AG09319 (cell line): ENCODE measurements at places on chromosomes 6 and 20.

- no peak for DNase-seq
Observed at GRCh38 chr6:152859225-152859624, 108.6 kb downstream of the VIP start.

DNA sequence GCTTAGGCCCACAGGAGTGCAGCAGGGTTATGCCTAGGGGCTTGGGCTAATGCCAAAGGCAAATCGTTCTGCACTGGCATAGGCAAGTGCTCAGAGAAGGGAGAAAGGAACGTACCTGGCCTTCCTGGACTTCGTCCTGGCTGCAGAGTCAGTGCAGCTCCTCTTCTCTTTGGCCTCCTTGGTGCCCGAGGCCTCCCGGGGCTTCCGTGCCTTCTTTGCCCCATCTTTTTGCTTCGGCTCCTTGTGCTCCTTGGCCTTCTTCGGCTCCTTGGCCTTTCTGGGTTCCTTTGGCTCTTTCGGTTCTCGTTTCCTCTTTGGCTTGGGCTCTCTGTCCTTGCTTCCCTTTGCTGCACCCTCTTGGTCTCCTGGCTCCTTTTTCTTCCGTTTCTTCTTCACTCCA is 85.2 kb downstream of the CHD6 start:
- DNase-seq, result no peak

DNA sequence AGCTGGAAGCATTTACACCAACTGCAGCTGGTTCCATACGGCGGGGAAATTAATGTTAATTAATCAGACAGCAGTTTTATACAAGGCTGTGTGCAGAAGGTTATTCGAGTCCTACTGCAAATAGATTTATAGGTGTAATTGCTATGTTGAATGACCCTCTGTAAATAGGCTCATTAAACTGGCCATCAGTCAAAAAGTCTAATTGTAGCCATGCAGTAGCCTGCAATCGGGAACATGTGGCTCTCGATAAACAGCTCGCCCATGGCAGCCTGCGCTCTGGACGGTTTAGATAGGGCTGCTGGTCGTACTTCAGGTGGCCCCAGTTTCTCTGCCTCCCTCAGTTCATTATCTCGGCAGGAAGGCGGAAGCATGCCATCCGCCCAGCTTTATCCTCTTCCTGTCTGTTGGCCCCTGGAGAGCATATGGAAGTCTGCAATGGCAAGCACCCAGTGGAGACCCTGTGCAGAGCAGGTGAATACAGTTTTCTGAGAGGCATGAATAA is 143.2 kb downstream of the MBOAT1 start:
- DNase-seq, result no peak

GRCh38 chr6:31131595-31131994 is 7.3 kb downstream of the PSORS1C2 start:
- no peak for DNase-seq

DNA sequence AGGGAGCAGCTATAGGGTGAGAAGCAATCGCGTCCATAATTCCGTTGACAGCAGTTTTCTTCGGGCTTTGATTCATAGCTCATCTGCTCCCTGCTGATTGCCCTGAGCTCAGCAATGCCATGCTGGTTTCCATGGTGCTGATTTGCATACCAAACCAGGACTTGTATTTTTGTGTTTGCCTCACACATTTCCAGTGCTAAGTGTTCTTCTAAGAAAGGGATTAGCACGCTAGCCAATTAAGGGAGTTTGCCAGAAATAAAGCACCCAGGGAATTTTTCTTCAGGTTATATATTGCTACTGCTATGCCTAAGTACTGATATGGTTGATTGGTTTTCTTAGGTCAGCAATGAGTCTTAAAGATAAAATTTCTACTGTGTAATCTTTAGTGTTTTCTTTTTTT is 177.6 kb downstream of the PLCB1 start:
- no peak for DNase-seq

DNA sequence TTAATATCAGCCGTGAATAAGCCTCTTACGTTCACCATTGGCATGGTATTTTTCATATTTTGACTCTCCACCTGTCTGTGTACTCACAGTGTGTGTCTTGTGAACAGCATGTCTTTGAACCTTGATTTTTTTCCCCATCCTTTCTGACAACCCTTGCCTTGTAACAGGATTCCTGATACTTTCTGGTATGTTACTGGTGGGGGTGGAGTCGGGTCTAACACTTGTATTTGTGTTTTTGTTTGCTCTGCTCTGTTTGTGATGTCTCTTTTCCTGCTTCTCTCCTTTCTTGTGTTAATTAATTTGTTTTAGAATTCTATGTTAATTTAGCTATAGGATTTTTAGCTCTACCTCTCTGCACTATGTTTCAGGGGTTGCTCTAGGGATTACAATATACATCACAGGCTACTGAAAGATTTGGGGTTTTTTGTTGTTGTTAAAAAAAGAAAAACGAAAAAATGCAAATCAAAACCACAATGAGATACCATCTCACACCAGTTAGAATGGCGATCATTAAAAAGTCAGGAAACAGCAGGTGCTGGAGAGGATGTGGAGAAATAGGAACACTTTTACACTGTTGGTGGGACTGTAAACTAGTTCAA is 245.1 kb downstream of the CDH4 start:
- DNase-seq, result no peak

DNA sequence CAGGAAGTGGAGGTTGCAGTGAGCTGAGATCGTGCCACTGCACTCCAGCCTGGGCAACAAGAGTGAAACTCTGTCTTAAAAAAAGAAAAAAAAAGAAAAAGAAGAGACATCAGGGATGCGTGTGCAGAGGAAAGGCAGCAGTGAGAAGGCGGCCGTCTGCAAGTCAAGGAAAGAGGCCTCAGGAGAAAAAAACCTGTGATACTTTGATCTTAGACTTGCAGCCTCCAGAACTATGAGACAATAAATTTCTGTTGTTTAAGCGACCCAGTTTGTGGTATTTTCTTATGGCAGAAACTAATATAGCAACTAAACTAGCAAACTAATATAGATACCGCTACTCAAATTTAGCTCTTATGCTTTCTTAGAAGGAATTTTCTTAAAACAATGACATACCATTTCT is 36.1 kb downstream of the FGD2 start:
- no peak for DNase-seq

GRCh38 chr6:17182961-17183360 is 81.1 kb downstream of the STMND1 start:
- DNase-seq, result no peak

DNA sequence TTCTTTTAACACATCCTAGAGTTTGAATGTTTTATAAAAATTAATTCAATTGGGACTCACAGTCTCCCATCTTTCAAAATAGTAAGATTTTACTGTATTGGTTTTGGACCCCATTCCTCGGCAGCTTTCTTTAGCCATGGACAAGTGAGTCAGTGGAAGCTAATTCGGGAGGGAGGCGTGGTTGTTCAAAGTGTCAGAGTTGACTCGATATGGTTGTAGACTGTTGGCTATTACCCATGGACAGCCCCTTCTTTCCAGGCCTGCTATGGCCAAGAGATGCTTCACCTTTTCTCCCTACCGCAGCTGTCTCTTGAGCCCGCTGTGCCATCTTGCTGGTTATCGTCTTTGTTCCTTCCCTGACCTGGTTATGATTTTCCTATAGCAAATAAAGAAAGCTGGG is 243.0 kb downstream of the CD83 start:
- DNase-seq, result no peak

DNA sequence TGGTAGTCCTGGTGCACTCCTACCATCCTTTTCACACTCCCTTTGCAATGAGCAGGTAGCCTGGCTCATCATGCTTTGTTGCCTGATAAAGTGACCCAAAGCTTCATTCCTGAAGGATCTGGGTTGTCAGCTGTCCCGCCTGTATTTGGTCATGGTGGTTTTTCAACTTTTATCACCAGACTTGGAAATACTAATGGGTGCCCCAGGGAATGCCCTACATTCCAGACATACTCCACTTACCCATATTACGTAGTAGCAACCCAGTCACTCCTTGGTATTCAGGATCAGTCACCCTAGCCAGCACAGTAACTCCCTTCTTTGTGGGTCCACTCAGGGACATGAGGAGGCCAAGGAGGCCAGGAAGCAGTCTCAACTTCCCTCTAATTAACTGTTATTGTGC is 199.2 kb downstream of the MAFB start:
- DNase-seq, result no peak
